ENCODE measurements at places on chromosomes 4 and X.

GRCh38 chr4:41534404-41534803 is 3.6 kb upstream of the LIMCH1 start:
- no peak for DNase-seq

DNA sequence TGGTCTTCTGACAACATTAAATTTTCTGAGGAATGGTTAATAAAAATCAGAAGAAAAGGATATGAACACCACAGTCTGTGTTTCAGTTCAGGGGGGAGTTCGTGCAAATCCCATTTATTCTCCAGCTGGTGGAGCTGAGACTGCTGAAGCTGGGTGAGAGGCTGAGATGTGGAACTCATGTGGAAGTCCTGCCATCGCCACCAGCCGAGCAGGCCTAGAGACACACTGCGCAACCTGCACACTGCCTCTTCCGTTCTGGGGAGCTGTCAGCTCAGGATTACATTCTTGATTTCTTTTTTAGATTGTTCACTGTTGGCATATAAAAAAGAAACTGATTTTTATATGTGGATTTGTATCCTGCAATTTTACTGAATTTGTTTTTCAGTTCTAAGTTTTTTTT is 66.6 kb upstream of the ELOVL6 start:
- no peak for DNase-seq

- no peak for DNase-seq
These were observed 89.6 kb downstream of the SORCS2 start for GRCh38 chr4:7281691-7282665.

DNA sequence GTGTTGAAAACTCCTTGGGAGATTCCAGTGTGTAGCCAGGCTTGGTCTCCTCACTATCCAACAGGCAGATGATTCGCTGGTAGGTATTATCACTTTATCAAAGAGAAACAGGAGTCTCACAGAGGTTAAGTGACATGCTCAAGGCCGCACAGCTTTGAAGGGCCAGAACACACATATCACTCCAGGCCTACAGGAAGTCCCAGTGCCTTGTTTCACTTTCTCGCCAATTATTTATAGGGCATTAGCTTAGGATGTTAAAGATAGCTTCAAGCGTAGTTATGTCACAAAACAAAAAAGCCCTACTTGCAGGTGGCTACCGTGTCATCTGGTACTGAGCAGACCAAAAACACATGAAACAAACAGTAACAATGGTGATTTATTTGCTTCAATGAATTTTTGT is 13.2 kb downstream of the ATP8A1 start:
- no peak for DNase-seq

- DNase-seq = no peak
These were observed 945.5 kb upstream of the PCDH10 start for GRCh38 chr4:132203618-132204017.

DNA sequence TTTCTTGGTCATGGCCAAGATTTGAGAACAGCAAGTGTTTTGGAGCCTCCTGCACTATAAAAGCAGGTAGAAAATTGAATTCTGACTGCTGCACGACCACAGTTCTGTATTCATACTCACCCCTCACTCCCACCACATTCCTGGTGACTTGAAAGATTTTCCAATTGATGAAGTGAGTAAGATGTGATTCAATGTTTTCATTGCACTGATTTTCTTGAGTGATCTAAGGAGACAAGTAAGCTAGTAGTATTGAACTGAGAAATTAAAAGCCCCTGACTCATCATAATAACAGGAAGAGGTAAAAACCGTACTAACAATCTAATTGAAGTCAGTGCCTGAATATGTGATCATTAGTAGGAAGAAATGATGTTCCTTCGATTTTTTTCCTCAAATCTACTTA is 6.1 kb upstream of the SEC24D start:
- DNase-seq = no peak

- DNase-seq = no peak
These were observed 57.2 kb downstream of the FRMPD3 start for GRCh38 chrX:107506596-107507031.

DNA sequence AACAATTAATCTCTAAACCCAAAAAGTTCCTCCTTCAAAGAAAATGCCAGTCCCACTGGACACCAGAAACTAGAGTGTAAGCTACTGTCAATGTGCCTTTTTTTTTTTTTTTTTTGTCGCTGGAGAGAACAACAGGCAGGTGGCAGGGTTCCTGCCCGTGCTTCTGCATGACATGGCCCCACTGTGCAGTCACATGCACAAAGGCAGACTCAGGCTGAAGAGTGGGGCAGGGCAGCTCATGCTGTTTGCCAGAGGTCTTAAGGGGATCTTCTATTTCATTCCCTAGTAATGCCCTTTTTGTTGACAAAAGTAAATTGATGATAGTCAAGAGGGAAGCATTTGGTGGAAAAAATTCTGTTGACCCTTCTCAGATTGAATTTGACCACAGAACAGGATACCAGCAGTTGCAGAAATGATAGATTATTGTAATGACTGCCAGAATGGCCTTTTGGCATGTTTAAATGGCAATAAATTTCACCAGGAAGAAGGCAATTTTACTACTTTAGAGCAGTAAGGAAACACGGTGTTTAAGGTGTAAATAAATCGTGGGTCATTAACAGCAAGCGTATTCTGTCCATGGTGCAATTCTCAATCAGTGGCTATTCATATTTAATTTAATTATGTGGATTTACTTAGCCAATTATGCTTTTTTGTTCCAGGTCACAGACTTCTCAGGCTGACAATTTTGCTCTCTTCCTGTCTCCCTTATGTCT is 80.9 kb downstream of the NKX6-1 start:
- no peak for DNase-seq

- DNase-seq = no peak
These were observed 58.5 kb upstream of the PRDM8 start for GRCh38 chr4:80138551-80139538.

DNA sequence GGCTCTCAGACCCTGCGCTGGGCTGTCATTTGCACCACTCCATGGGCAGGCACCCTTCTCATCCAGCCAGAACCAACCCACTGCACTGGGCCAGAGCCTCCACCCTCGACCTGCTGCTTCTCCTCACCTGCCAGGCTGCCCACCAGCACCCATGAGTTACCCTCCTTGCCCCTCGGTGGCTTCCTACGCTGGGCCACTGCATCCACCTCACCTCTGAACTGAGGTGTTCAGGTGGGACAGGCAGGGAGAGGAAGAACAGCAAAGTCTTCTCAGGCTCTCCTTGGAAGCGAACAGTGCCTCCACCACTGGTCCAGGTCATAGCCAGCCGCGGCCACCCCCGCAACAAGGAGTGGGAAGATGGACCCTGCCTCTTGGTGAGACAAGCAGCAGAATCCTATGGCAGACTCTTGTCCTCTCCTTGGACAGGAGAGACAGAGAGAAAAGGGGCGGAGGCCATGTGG is 32.4 kb upstream of the HMX1 start:
- DNase-seq = no peak
